ENCODE measurements at places on chromosomes 6 and 20.

DNA sequence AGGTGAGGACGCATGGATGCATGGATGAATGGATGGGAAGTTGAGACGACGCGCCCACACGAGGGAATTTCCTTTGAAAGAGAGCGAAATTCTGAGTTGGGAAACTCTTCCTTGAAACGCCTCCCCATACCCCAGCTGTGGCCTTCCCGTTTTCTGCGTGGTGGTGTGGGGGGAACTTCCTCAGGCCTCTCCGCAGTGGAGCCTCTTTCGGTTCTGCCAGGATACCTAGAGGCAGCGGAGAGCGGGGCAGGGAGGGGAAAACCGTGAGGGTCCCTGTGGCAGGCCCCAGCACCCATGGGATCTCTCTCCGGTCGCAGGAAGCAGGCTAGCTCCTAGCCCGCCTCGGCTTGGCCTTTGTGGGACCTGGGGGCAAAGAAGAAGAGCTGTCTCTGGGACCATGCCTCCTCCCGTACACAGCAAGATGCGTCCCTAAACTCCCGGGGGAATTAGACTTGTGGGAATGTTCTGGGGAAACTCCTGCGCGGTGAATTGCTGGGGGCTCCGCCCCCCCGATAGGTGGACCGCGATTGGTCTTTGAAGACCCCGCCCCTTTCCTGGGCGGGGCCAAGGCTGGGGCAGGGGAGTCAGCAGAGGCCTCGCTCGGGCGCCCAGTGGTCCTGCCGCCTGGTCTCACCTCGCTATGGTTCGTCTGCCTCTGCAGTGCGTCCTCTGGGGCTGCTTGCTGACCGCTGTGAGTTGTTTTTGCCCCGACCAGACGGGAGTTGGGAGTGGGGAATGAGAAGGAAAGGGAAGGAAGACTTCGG lies at the start of gene CD40:
Gene CD40 (plus strand): TSS at position 611 of the 764 bp plus-strand sequence. CDS start 30 bp downstream, at position 641.
- DNase-seq = no peak

DNA sequence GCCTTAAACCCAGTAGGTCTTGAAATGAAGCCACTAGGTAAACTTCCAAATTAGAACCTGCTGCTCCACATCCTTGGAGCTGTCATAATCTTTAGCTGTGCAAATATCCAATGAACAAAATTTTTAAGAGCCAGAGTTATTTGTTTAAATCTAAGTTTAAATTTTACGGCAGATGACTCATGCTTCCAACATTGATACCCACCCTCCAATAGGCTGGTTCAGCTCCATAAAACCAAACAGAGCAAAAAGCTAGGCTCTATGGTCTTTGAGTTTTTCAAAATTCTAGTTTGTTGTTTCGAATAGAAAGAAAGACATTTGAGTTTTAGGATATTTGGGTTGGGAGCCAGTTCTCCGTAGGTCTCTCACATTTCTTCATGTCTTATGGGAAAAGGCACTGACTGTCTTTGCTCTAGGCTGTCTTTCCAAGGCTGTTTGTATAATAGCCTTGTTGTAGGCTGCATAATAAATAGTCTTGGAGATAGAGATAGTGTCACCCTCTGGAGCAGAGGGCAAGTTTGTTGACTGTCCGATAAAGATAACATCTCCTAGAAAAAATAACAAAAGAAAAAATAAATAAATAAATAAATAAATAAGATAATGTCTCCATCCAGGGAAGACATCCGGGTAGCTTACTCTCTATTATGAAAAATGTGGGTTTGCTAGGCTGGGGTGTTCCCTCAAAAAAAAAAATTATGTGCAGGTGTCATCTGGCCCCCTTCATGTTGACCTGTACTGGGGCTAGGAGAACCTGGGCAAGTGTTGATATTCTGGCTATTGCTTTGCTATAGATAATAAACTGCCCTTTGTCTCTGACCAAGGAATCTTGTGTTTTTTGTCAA lies 36.5 kb downstream of the SLC2A12 start:
- DNase-seq = no peak

GRCh38 chr6:170036916-170037315 lies 254.0 kb downstream of the DLL1 start:
- no peak for DNase-seq

DNA sequence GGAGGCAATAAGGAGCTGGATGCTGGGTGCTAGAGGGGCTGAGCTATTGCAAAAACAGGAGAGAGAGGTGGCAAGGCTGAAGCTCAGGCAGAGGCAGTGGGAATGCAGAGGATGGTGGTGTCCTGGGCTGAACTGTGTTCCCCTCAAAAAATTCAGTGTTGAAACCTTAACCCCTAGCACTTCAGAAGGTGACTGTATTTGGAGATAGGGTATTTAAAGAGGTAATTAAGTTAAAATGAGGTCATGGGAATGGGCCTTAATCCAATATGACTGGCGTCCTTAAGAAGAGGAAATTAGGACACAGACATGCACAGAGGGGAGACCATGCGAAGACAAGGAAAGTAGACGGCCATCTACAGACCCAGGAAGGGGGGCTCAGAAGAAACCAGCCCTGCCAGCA lies 11.5 kb upstream of the MMP9 start:
- no peak for DNase-seq

- no peak for DNase-seq
Measured at GRCh38 chr6:44920952-44921491, 407.1 kb upstream of the RUNX2 start.

DNA sequence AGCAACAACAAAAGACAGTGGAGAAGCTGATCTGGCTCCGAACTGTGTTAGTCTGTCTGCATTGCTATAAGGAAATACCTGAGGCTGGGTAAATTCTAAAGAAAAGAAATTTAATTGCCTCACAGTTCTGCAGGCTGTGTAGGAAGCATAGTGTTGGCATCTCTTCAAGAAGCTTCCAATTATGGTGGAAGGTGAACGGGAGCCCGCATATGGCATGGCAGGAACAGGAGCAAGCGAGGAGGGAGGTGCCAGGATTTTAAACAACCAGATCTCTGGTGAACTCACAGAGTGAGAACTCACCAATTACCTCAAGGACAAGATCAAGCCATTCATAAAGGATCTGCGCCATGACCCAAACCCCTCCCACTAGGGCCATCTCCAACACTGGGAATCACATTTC lies 293.5 kb downstream of the SMOC2 start:
- DNase-seq = no peak

DNA sequence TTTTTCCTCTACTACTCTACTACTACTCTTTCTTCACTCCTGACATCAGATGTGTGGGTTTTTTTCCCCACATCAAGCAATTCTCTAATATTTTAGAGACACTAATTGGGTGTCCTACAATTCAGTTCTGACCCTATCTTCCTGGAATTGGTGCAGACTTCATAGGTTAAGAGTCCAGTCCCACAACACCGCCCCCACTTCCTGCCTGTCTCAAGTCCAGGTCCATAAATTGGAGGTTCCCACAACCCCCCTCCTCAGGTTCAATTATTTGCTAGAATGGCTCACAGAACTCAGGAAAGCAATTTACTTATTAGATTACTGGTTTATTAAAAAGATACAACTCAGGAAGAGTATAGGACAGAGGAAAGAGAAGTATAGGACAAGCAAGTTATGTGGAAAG lies 25.7 kb upstream of the SLC2A12 start:
- no peak for DNase-seq

DNA sequence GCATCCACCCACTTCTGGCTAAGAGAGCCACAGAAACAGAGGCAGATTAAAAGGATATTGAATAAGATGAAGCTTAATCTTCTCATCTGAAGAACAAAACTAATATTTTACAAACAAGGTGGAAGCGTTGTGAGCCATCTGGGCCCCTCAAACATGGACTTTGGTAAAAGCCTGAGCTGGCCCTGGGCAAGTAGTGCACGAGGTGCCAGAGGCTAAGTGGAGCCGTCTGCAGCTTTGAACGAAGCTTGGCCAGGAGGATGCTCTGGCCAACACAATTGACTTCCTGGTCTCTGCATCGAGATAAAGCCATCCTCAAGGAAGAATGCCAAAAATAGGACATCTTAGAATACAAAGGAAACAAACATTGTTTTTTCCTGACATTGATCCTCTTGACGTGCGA lies 53.2 kb upstream of the PLEKHG1 start:
- no peak for DNase-seq

DNA sequence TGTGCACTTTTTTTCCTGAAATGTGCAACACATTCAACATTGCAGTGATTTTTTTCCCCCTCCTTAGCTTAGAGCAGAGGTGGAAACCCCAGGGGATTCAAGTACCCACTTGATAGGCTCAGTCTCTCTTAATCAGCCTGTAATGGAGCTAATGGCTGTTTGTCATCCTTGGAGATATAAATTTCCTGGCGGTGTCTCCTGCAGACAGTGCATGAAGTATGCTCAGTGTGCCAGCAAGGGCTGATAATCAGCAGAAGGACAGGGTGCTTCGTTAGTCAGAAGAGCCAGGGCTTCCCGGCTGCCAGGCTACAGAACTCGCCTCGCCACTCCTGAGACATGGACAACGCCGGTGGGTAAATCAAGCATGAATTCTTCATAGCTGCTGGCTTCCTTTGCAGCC lies 69.8 kb upstream of the PHACTR2 start:
- DNase-seq = no peak

DNA sequence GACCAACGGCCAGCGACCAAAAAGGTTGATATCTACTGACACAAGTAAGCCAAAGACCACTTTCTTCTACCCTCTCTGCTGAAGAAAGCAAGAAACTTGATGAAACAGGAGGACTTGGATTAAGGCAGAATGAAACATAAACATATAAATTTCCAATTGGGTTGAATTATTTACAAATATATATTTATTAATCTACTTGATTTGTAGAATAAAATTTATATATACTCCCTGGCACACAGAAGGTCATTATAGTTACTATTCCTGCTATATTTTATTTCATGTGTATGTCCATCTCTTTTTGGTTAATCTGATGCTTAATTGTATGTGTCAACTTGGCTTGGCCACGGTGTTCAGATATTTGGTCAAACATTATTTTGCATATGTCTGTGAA lies 4.2 kb upstream of the ADGRG6 start:
- no peak for DNase-seq

GRCh38 chr6:21603082-21603952 lies 9.8 kb downstream of the SOX4 start:
- DNase-seq = no peak

DNA sequence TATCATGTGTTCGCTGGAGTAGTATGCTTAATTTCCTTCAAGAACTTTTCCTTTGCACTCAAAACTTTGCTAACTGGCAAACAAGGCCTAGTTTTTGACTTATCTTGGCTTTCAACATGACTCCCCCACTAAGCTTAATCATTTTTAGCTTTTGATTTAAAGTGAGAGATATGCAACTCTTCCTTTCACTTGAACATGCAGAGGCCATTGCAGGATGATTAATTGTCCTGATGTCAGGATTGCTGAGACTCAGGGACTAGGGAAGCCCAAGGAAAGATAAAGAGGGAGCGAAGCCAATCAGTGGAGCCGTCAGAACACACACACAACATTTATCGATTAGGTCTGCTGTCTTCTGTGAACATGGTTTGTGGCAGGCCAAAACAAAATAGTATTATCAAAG lies 491.4 kb downstream of the CBLN4 start:
- DNase-seq = no peak

DNA sequence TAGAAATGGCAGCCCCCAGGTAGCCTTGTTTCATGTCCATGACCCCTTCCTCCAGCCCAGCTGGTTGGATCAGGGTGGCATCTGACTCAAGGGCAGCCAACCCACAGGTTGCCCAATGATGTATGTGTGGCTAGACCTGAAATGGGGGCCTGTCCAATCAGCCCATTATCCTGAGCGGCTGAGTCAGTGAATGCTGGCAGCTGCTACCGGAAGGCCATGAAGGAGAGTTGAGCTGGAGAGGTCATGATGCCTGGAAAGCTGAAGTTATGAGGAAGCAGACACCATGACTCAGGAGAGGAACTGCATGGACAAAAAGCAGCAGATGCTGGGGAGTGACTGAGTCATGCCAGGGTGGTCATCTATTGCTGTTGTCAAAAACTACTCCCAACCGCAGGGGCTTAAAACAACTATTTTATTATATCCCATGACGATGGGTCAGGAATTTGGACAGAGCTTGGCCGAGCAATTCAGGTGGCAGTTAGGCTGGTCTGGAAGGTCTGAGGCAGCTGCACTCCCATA lies 67.3 kb downstream of the MDGA1 start:
- DNase-seq = no peak

GRCh38 chr6:6793388-6794250 lies 205.1 kb downstream of the LY86 start:
- no peak for DNase-seq

DNA sequence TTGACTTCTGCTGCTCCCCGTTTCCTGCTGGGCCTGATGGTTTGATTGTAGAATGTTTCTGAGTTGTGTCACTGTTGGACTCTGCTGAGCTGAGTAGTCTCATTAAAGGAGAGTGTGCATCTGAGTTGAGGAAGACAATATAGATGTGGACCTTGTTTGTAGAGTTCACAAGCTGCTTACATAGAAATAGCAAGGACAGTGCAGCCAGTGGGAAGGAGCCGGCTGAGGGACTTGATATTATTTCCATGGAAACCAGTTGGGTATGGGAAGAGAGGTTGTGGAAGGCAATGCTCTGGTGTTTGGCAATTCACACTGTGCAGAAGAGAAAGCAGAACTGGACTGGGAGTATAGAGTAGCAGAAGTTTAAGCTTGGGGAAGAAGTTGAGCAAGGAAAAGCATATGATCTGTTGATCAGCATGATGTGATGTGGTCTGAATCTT lies 14.8 kb downstream of the IGF2R start:
- no peak for DNase-seq

GRCh38 chr20:11403711-11404110 lies 514.0 kb upstream of the BTBD3 start:
- DNase-seq = no peak

- DNase-seq = no peak
Measured at GRCh38 chr6:1267057-1267732, 44.7 kb upstream of the FOXQ1 start.

- DNase-seq = no peak
Measured at GRCh38 chr6:55957961-55958422, 82.6 kb upstream of the BMP5 start.

DNA sequence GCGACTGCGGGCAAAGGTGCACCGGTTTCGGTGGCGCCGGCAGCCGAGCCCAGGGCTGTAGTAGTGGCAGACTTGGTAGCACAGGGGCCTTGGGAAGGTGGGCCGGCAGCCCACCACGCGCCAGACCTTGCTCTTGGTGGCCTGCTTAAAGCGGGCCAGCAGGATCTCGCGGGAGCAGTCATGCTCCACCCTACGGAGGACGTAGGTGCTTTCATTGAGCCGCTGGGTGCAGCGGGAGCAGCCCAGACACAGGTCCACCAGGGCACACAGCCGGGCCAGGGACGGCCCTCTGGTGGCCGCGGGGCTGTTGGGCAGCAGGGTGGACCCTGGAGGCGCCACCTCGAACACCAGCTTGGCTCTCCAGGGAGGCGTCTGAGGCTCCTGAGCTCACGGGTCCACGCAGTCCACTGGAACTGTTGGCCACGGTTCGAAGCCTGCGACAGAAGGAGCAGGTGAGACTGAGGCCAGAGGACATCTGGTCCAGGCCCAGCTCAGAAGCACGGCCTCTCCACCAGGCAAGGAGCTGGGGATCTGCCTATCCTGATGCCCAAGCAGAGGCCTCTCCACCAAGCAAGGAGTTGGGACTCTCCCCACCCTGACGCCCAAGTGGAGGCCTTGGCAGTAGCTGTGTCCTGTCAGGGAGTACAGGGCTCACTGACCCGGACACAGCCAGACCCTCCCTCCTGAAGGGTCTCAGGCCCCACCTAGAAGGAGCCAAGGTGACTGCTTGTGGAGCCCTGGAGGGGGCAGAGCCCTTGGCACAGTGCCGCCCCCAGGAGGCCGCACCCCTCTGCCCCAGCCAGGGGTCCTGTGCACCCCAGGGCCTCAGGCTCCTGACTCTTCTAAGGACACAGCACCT lies 1.0 kb downstream of the HELZ2 start:
- no peak for DNase-seq

- no peak for DNase-seq
Measured at GRCh38 chr20:2815242-2815900, 584 bp downstream of the C20orf141 start.

All from amygdala (tissue), 56 donors.